Esophagus squamous epithelium (tissue), 5 donors: ENCODE measurements at places on chromosomes 13 and 19.

GRCh38 chr13:36074659-36075058 is 56.5 kb downstream of the DCLK1 start:
- no peak for DNase-seq

- no peak for DNase-seq
These were observed 471 bp downstream of the DACH1 start for GRCh38 chr13:71866335-71867130.

DNA sequence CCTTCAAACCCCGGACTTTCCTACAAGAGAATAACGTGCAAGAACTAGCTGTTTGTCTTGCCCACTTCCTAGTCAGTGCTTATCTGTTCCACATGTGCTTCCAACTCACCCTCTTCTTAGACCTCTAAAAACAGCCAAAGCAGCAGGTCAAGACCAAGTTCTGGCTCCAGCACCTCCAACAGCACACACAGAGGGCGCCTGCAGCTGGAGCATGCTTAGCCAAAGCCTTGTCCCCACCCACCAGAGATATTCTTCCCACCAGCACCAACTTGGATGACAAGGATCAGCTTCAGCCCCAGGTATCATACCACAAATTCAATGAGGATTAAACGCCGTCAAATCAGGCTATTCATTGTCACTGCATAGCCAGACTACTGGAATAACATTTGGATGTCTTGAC is 17.9 kb downstream of the RCBTB1 start:
- no peak for DNase-seq

DNA sequence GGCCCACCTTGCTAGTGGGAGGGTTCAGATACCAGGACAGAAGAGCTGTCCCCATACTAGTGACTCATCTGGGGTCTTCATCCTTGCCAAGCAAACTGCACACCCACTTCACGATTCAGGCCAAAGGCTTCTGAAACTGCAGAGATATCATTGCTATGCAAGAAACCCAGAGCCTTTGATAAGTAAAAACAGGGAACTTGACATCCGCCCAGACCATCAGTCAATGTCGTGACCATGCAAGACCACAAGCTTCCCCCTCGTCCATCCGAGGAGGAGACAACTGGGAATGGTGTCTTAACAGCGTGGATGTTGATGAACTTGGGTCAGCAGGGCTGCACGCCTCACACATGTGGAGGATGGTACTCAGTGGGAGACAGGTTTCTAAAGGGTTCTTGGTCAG is 58.0 kb downstream of the ABCC4 start:
- DNase-seq, result no peak

- no peak for DNase-seq
These were observed 11.2 kb upstream of the IL4I1 start for GRCh38 chr19:49907745-49908446.

DNA sequence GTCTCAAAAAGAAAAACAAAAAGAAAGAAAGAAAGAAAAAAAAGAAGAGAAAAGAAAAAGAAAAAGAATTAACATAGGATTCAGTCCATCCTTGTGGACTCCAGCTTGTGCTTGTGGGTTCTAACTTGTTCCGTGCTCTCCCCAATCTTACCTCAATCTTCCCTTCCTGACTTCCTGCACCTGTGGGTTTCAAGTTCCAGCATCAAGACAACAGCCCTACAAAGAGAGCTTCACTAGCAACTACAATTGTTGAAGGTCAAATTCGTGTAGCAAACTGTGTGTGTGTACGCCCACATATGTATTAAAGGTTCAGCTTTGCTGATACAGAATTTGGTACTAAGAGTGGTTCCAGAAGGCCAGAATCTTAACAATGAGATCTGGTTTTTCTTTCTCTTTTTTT is 25.3 kb downstream of the FXYD5 start:
- DNase-seq, result no peak

- no peak for DNase-seq
These were observed 50.3 kb upstream of the CYP2A7 start for GRCh38 chr19:40932008-40932959.

- DNase-seq, result no peak
These were observed 150.7 kb downstream of the FOXO1 start for GRCh38 chr13:40515702-40516101.

DNA sequence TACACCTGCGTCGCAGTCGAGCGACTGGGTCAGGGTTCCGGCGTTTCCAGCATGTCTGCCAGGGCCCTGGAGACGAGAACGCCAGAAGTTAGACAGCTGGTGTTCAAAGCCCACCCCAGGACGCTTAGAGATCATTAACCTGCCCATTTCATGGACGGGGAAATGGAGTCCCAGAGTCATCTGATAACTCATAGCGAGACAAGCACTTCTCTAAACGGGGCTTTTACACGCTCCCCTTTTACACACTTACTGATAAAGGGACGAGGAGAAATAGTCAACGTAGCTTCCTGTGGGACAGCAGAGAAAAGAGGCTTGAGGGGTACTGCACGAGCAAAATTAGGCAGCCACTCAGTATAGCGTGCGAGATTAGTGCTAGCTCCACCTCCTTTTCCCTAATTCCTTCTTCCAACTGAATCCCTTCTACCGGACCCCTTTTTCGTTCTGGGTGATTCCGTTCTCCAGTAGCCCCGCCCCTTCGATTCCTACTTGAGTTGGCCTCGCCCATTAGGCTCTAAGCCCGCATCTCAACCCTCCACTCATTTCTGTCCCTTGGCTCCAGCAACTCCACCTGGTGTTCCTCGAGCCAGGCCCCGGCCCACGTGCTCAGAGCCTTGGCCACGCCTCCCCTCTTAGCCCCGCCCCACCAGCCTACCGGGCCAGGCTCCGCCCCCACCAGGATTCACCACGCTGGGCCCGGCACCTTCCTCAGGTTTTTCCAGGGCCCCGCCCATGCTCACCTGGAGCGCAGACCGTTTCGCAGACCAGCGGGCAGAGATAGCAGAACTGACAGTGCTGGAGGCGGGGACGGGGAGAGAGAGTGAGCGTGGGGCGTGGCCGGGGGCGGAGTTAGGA is 3.7 kb downstream of the HRC start:
- no peak for DNase-seq

- DNase-seq, result no peak
These were observed 21.0 kb downstream of the SAE1 start for GRCh38 chr19:47151627-47152026.

- DNase-seq, result no peak
These were observed 10.0 kb downstream of the C3 start for GRCh38 chr19:6710273-6711077.

DNA sequence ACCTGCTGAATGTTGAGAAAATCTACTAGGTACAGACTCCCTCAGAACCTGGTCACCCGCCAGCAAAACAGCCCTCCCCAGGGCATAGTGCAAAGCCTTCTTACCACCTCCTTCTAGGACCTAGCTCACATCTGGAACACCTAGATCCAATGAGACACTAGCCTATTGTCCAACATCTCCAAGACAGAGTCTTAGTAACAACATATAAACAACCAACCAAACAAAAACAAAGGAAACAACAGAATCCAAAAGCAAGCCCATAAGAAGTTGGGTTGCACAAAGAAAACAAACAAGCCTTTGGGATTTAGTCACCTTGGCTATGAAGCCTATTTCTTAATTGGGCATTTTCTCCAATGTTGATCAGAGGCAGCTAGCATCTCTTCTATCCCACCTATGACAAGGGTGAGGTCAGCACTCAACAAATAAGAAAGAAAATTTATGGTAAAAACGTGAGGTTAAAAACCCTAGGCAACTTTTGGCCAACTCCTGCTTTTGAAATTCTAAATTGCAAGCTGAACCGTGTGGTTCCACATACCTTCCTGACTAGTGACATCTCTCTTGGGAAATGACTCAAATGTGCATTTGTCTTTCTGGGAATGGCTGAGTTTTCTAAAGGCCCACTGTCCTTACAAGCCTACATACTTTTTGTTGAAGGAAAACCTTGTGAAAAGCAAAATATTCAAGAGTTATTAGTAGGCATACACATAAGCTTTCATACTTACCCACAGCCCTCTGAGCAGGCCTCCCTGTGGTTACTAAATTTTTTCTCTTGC is 66.7 kb downstream of the FAM216B start:
- no peak for DNase-seq

- DNase-seq, result no peak
These were observed 12.1 kb downstream of the TMPRSS9 start for GRCh38 chr19:2372076-2372612.

DNA sequence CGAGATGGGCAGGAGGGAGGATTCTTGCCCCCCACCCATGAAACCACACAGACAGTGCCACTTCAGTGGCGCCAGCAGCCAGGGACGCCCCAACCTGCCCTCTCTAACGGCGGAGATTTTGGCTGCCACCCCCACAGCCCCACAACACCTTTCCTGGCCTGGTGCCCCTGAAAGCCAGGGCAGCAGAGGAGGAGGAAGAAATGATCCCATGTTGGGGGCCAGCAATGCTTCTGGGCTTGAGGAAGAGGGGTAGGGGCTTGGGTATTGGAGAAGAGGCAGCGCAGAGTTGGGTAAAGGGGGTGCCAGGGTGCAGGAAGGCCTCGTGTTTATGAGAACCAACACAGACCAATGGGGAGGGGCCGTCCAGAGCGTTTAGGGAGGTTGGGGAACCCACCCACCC is 1.7 kb downstream of the MLLT1 start:
- no peak for DNase-seq

DNA sequence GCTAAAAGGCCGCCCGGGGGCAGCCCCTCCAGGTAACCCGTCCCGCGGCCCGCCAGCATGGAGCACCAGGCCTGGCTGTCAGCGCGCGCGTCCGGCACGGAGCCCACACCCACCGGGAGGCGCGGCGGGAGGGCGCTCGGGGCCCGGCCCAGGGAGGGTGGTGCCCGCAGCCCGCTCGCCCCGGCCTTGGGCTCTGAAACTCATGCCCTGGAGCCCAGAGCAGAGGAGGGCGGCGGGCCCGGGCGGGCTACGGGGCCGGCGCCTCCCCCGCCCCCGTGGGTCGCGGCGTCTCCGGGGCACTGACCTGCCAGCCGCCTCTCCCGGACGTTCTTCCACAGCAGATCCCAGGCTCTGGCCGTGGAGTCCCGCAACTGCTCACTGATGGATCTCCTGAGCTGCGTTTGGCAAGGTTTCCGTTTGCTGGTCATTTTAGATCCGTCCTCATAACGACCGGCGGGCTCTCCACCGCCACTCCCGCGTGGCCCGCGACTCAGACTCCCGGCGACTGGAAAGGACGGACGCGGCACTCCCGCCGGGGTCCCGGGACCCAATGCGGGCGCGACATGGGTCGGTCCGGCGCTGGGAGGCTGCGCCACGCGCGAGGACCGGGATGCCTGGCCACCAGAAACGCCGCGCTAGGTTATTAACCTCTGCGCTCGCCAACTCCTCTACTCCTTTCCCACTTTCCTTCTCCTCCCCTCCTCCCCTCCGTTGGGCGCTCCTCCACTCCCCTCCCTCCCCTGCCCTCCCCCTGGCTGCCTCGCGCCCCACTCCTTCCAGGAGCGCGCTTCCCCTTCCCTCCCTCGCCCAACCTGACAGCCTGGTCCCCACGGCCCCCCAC is 64.7 kb upstream of the STARD13 start:
- DNase-seq, result no peak

GRCh38 chr19:12969292-12969988 is at the start of gene DAND5:
Gene DAND5, plus strand, starts transcription at chr19:12969576. Its CDS starts 85 bp downstream, at chr19:12969661.
- no peak for DNase-seq

DNA sequence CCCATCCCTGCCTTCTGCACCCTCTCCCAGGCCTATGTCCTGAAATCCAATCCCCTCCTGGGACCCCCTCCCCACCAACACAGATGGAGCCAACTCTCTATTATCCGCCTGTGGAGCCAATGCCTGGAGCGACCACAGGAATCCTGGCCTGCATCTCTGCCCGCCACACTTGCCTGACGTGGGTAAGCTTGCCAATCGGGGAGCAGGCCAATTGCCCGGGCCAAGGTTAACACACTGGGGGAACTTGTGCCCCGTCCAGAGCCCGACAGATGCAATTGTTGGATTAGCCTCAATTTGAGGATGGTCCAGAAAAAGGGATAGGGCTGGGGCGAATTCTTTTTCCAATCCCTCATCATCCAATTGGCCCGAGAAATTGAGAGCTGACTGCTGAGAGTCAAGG is 5.9 kb downstream of the WIZ start:
- DNase-seq, result no peak

DNA sequence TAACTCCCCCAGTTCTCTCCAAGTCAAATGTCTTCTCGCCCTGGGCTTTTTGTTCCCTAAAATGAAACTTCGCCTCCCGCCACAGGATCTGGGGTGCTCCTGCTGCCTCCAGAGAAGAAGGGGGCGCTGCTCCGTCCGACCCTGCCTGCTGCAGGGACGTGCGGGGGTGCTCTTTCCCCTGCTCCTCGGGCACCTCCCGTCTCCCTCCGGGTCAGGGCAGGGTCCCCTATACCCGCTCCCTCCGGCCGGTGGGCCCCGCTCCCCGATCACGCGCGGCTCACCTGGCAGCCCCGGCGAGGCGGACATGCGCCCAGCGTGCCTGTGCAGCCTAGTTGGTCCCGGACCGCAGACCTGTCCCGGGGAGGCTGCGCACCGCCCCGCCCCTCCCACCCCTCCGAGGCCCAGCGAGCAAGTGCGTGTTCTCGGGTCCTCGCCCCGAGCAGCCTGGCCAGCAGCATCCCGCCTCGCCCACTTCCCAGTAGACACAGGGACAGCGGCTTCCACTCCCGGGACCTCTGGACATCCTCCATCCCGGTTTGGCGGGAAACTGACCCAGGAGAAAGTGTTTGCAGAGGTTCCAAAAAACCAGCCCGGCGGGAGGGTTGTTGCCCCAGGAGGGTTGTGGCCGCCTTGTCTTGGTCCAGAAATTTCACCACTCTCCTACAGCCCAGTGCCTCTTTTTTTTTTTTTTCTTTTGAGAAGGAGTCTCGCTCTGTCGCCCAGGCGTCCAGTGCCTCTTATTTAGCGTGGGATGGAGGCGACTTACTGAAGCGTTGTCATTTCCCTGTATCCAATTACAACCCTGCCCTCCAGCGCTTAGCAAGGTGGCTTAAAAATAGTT is at the start of gene OXGR1:
Gene OXGR1, minus strand, starts transcription at position 460 of the 841 bp plus-strand sequence. CDS start 6,717 bp downstream, outside the sequence.
- DNase-seq, result no peak

DNA sequence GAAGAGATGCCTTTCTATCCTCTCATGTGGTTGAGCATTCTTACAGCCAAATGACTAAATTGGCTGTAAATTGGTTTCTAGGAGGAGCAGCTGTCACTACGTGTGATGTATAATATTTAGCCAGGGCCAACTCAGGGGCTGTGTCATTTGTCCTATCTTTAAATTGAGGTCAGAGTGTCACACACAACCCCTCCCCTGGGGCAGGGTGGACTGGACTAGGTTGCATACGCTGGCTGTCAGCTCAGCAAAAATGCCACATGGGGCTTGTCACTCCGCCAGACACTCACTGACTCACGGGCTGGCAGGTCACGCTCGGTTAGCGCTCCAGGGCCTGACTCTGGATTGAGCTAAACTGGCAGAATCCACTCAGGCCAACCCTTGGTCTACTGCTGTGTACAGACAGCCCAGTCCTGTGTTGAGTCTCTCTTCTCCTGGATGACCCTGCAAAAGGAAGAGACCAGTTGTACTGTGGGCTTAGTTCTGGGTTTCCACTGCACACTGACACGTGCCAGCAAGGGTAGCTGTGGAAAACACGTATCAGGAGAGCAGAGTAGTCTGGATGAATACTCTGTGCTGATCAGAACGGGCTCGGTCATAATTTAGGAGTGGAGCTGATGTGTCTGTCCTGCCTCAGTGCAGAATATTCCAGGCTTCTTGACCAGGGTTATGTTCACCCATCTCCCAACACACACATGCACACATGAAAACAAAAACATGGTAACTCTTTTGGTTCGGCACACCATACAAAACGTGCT is 29.1 kb downstream of the SHISA2 start:
- no peak for DNase-seq
